GM13976 (cell line): ENCODE measurements at places on chromosomes 16 and 17.
A peak's percentile ranks its signal among the peaks of the same experiment; 100 is the strongest.

DNA sequence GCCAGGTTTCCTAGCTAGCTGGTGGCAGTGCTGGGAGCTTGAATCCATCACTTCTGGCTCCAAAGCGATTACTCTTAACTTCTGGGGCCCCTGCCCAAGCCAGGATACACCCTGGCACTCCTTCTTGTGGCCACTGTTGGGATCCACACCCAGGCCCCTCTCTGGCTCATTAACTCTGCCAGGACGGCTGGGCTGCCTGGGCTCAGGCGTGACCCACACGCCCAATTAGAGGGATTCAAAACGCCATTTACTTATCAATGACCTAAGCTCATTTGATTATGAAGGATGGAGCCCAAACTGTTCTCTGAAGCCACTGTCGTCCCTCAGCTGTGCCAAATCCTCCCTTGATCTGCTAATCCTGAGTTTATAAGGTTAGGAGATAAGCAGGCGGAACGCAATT lies 79.7 kb upstream of the BRD7 start:
- DNase-seq = no peak

DNA sequence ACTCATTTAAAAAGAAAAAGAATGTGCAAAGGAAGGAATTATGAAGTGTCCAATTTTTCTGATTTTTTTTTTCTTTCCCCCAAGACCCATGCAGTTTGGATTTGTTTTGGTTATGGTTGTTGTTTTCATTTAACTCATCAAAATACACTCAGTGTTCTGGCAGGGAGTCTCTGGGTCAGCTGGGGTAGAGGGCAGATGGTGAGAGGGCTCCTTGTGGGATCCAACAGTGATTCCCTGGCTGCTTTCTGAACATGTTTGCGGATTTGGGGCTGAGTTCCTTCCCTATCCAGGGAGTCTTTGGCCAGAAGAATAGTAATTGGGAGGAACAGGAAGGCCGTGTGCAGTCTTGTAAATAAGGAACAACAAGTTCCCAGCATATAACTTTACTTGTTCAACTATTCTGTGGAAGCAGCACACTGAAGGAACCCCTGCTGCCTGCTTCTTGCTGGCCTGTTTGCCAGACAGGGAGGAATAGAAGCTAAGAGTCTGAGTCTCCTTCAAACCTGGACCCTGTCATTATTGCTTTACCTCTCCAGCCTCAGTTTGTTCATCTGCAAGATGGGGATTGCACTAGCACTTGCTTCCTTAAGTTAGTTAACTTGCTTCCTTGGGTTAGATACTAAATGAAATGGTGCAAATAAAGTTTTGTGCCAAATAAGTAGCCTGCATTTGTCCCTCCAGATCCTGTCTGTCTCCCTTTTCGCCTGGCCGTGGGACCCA lies 32.1 kb downstream of the C17orf67 start:
- no peak for DNase-seq

- peak; percentile 99 for DNase-seq
These were observed at the start of gene KAT8 for GRCh38 chr16:31117384-31118222. TSS of gene KAT8 (plus strand) at chr16:31117664. CDS start at chr16:31117682, 18 bp downstream.

- DNase-seq = no peak
These were observed 35.8 kb downstream of the ST3GAL2 start for GRCh38 chr16:70402916-70403659.

- DNase-seq = no peak
These were observed 71.7 kb downstream of the KCNJ2 start for GRCh38 chr17:70241071-70241470.

DNA sequence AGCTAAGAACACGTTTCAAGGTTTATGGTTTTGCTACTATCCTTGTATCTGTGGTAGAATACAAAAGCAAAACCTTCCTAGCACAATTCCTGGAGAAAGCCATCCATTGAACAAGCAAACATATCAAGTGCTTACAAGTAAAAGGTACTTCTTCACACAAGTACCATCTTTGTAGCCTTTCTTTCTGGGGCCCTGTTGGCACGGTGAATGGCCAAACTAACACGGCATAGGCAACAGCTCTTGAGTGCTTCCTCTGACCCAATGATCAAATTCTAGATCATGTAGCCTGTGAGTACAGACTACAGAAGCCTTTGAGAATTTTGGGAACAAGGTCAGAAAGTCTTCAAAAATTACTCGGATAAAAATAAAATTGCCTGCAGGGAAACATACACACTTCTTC lies 57.9 kb downstream of the ANKFY1 start:
- no peak for DNase-seq

GRCh38 chr16:885391-885790 lies 84.9 kb upstream of the GNG13 start:
- no peak for DNase-seq

GRCh38 chr17:76887802-76888201 lies 19.6 kb downstream of the MGAT5B start:
- DNase-seq = no peak

- DNase-seq = no peak
These were observed 3.1 kb upstream of the RGS9 start for GRCh38 chr17:65134035-65134434.

DNA sequence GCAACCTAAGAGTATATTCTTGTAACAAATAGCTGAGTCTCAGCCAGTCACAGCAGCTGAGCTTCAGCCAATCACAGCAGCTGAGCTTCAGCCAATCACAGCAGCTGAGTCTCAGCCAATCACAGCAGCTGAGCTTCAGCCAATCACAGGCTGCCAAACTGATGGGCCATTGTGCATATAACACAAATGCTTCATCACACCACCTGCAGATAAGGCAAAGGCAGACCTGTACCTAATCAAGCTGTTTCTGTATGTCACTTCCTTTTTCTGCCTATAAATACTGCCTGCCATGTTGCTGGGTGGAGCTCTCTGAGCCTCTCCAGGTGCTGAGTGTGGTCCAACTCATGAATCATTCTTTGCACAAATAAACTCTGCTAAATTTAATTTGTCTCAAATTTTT lies 19.9 kb downstream of the MYH13 start:
- no peak for DNase-seq

GRCh38 chr16:69056421-69056820 lies 49.0 kb upstream of the HAS3 start:
- no peak for DNase-seq

DNA sequence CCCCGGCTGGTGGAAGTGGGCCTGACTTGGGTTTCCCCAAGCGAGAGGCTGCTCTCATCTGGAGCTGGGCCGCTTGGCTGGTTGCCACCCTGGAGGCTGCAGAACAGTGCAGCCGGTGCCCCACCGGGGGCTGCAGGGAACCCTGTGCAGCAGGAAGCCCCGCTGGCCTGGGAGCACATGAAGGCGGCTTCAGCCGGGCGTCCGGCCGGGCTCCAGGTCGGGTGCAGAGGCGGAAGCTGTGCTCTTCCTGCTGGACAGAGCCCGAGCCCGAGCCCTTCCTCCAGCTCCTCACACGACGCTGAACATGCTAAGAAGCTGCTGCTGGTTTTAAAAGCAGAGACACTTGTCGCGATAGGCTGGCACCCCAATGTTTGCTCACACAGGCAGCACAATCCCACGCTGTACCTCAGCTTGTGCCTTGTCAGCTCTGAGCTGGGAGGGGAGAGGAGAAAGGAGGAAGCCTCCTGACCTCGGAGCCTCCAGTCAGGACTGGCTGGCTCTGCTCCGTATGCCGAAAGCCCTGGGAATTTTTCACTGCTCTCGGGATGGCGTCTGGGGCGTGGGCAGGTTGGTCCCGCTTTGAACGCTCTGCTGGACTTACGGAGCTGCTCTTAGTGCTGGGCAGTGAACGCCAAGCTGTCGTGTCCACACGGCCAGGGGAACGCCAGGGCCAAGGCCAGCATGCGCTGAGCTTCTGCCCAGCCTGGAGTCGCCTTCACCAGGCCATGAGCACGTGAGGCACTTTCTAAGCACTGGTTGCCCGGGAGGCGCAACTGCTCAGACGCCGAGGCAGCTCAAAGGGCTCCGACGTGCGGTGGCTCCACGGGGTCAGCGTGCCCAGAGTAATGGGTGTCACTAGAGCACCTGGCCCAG lies 8.8 kb downstream of the CDK5R1 start:
- DNase-seq = no peak

DNA sequence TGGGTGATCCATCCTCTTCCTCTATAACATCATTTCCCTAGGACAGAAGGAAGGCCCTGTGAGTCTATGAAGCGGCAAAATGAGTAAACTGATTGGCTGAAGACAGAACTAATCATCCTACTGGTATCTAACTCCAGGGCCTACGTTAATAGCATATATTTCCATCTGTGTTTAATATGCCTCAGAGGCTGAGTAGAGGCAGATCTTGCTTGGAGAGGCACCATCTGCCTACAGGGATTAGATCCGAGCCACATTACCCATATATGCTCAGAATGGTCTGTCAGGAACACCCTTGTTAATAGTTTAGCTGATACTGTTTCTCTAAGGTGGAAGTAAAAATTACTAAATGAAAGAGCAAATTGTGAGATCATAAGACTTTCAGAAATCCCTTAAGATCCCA lies 13.2 kb upstream of the FOXJ1 start:
- no peak for DNase-seq

DNA sequence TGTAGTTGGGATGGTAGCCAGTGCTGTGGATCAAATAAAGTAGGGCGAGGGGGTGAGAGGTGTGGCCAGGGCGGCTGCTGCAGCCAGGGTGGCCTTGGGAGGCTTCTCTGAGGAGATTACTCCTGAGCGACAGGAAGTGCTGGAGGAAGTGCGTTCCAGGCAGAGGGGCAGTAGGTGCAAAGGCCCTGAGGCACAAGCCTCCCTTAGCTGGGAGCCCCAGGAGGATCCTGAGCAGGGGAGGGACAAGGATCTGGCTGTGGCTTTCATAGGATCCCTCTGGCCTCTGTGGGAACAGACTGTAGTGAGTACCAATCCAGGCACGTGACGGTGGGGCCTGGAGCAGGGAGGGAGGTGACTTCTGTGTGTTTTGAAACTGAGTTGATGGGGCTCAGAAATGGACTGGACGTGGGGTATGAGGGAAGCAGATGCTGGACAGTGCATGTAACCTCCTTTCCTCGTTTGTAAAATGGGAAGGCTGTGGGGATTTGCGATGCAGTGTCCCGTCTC lies 2.8 kb downstream of the LLGL1 start:
- no peak for DNase-seq

- DNase-seq = no peak
These were observed 435.5 kb downstream of the MAF start for GRCh38 chr16:79165079-79165478.

GRCh38 chr16:64712026-64712425 lies 409.8 kb downstream of the CDH11 start:
- no peak for DNase-seq

- no peak for DNase-seq
These were observed 3.2 kb downstream of the HS3ST6 start for GRCh38 chr16:1914988-1915387.

DNA sequence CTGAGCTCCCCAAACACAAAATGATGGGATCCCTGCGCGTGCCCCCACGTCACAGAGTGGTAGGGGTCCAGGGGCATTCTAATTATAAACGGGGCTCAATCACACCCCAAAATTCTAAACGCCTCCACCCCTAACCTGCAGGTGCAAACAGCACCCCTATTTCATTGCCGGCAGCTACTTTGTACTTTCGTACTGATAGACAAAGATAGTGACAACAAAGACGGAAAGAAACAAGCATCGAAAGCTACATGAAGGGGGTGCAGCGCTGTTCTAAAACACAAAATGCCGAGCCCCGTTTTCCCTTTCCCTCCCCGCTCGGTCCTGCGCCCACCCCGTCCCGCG lies 13.9 kb downstream of the MIS12 start:
- DNase-seq = no peak

- no peak for DNase-seq
These were observed 3.5 kb downstream of the CANT1 start for GRCh38 chr17:79006046-79006445.

DNA sequence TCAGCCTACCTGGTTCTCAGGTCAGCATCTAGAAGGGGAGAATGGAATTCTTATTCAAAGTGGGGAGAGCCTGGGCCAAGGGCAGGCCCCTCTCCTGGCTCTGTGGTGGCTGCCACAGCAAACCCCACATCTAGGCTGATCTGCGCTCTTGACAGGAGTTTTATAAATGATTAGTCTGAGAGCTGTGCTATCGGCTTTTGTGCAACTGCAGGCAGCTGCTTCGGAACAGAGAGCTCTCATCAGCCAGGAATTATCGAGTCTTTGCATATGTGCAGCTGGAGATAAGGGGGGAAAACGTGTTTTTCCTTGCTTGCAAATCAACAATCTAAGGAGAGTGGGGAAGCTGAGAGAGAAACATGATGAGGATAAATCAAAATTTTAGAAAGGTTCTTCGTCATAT lies 91.7 kb downstream of the HS3ST3A1 start:
- DNase-seq = no peak

DNA sequence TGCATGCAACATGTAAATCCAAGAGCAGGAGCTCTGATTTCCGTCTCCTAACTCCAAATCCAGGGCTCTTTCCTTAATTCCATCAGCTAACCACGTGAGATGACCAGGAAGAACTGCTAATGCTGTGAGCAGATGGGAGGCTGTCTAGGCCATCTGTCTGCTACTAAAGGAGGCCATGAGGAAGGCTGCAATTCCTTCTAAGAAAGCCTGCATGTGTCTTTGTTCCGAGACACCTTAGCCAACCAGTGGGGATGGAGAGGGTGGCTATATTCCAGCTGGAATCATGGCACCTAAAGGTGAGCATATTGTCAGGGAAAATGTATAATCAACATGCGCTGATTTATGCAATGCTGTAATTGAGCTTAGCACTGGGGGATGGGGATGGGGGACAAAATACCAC lies 267.2 kb upstream of the CDH5 start:
- DNase-seq = no peak

DNA sequence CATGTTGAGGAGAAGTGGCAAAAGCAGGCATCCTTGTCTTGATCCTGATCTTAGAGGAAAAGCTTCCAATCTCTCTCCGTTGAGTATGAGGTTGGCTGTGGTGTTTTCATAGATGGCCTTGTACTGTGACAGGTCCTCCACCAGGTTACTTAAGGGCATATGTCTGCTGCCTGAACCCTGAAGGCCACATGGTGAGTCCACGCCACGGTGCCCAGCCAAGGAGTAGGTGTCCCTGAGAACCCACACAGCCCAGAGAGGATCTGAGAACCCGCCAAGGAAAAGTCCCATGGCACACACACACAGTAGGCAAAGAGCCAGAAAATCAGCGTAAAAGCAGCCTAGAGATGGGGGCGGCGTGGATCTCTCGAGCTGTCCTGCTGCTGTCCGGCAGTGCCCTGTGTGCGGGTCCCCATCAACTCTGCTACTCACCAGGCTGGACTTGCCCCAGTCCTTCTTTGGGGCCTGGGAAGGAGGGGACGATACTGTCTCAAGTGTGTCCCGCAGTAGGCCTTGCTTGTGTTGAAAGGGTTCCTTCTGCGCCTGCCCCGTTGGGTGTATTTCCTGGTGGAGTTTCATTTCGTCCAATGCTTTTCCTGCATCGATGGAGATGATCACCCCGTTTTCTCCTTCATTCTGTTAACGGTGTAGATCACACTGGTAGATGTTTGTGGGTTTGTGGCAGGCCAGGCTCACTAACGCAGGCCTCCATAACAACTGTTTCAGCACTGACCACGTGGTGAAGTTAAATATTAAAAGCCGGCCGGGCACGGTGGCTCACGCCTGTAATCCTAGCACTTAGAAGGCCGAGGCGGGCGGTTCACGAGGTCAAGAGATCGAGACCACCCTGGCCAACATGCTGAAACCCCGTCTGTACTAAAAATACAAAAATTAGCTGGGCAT lies 90.8 kb upstream of the DNAH17 start:
- DNase-seq = no peak

GRCh38 chr17:53227514-53227913 lies 595.2 kb upstream of the KIF2B start:
- DNase-seq = no peak
